ENCODE measurements at places on chromosomes 12 and 14. TPM values are rescaled to one million over a fixed set of nuclear protein-coding genes. Genes with fewer than 3 reads are reported as not detected.

- H3K36me3 ChIP-seq: no peaks in the 10 kb centered on the region
- DNase-seq: peak; percentile 97
- H3K27me3 ChIP-seq: no peaks in the 10 kb centered on the region
- no peak overlapping the region for H3K4me3 ChIP-seq
- peaks cover 7% of the 10 kb centered on the region for H3K4me1 ChIP-seq
Observed at GRCh38 chr14:66070542-66071319, 415.4 kb upstream of the CCDC196 start.

- no peak overlapping the region for H3K27ac ChIP-seq
- H3K36me3 ChIP-seq: no peaks in the 10 kb centered on the region
- H3K4me3 ChIP-seq: no peak overlapping the region
- no peaks in the 10 kb centered on the region for H3K27me3 ChIP-seq
- H3K4me1 ChIP-seq: peaks cover 5% of the 10 kb centered on the region
Observed at GRCh38 chr14:52044791-52045522, 23.9 kb downstream of the NID2 start.

AKAP6 gene
- 4.3 TPM for total RNA-seq

- peaks cover 20% of the 10 kb centered on the region for H3K4me1 ChIP-seq
- H3K36me3 ChIP-seq: no peaks in the 10 kb centered on the region
- H3K27me3 ChIP-seq: no peaks in the 10 kb centered on the region
- peak; percentile 77 for DNase-seq
Observed at GRCh38 chr14:34098045-34098984, 147.4 kb upstream of the EGLN3 start.

GRCh38 chr14:90382491-90383125, 14.2 kb upstream of the CALM1 start:
- peak; percentile 86 for DNase-seq
- no peaks in the 10 kb centered on the region for H3K27me3 ChIP-seq
- H3K4me3 ChIP-seq: peak overlapping the region; percentile 95
- peak overlapping the region; percentile 99 for H3K27ac ChIP-seq
- H3K4me1 ChIP-seq: no peaks in the 10 kb centered on the region

NELL2 gene
- 5.5 TPM for total RNA-seq

GRCh38 chr12:105861227-105861626, 277.5 kb downstream of the NUAK1 start:
- no peak overlapping the region for H3K27ac ChIP-seq
- H3K4me1 ChIP-seq: peaks cover 9% of the 10 kb centered on the region
- no peak overlapping the region for H3K4me3 ChIP-seq
- H3K36me3 ChIP-seq: no peaks in the 10 kb centered on the region

DNA sequence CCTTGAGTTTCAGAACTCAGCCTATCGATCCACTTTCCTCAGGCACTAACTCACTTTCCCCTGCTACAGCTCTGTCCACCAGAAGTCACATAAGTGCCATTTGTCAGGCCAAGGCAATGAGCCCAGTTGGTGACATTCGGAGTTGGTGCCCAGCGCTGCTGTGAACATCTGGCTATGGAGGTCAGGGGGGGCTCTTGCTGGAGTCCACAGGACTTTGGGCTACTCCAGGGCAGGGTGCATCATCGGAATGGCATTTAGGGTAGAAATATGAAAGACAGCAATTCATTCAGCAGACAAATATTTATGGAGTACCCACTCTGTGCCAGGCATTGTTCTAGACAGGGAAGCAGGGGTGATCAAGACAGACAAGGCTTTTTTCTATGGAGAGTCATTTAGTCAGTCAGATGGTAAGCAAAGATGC, 1.5 kb upstream of the PPP1CC start:
- H3K4me3 ChIP-seq: peak overlapping the region; percentile 97
- DNase-seq: no peak
- H3K27me3 ChIP-seq: no peaks in the 10 kb centered on the region
- H3K4me1 ChIP-seq: no peaks in the 10 kb centered on the region
- peaks cover 6% of the 10 kb centered on the region for H3K36me3 ChIP-seq

- H3K27me3 ChIP-seq: no peaks in the 10 kb centered on the region
- DNase-seq: no peak
- H3K36me3 ChIP-seq: peaks cover 3% of the 10 kb centered on the region
- H3K27ac ChIP-seq: no peak overlapping the region
Observed at GRCh38 chr14:23533652-23534435, 17.7 kb downstream of the ZFHX2 start.

DNA sequence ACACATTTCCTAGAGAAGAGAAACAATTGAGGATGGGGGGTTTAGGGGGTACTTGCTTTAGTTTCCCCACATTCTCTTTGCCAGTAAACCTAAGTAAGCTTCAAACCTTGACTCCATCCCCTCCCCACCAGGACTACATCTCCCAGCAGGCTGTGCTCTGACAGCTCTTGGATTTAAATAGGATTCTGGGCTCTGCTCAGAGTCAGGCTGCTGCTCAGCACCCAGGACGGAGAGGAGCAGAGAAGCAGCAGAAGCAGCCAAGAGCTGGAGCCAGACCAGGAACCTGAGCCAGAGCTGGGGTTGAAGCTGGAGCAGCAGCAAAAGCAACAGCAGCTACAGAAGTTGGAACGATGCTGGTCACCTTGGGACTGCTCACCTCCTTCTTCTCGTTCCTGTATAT, 20.6 kb downstream of the RDH12 start:
- H3K4me3 ChIP-seq: no peak overlapping the region
- DNase-seq: peak; percentile 82
- H3K36me3 ChIP-seq: no peaks in the 10 kb centered on the region
- no peak overlapping the region for H3K27ac ChIP-seq
- no peaks in the 10 kb centered on the region for H3K4me1 ChIP-seq

HEBP1 gene
- total RNA-seq: 28.7 TPM

GRCh38 chr12:113055594-113056380, 743 bp upstream of the DTX1 start:
- DNase-seq: no peak
- peak overlapping the region; percentile 65 for H3K4me3 ChIP-seq
- H3K27ac ChIP-seq: no peak overlapping the region
- peaks cover 62% of the 10 kb centered on the region for H3K27me3 ChIP-seq

ABCC9 gene
- total RNA-seq: 0.42 TPM

DNA sequence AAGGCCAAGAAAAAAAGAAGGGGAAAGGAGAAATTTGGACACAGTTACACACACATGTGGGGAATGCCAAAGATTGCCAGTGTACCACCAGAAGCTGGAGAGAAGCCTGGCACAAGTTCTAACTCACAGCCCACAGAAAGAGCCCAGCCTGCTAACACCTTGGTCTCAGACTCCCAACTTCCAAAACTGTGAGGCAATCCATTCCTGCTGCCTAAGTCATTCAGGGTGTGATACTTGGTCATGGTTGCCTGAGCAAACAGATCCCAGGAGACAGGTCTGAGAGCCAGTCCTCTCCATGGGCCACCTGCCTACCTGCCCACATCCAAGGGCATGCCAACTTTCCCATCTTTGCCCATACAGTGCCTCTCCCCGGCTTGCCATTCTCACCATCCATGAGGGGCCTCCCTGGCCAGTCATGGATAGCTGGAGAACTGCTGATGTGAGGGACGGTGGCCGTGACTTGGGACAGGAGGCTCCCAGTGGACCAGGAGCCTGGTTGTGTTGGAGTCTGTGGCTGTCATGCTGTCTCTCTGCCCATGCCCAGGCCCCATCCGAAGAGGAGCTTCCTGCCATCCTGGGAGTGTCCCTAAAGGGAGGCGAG, 198.0 kb upstream of the RTL1 start:
- peaks cover under 1% of the 10 kb centered on the region for H3K4me1 ChIP-seq
- H3K27me3 ChIP-seq: no peaks in the 10 kb centered on the region
- no peak overlapping the region for H3K4me3 ChIP-seq
- H3K36me3 ChIP-seq: peaks cover 5% of the 10 kb centered on the region
- H3K27ac ChIP-seq: no peak overlapping the region

DNA sequence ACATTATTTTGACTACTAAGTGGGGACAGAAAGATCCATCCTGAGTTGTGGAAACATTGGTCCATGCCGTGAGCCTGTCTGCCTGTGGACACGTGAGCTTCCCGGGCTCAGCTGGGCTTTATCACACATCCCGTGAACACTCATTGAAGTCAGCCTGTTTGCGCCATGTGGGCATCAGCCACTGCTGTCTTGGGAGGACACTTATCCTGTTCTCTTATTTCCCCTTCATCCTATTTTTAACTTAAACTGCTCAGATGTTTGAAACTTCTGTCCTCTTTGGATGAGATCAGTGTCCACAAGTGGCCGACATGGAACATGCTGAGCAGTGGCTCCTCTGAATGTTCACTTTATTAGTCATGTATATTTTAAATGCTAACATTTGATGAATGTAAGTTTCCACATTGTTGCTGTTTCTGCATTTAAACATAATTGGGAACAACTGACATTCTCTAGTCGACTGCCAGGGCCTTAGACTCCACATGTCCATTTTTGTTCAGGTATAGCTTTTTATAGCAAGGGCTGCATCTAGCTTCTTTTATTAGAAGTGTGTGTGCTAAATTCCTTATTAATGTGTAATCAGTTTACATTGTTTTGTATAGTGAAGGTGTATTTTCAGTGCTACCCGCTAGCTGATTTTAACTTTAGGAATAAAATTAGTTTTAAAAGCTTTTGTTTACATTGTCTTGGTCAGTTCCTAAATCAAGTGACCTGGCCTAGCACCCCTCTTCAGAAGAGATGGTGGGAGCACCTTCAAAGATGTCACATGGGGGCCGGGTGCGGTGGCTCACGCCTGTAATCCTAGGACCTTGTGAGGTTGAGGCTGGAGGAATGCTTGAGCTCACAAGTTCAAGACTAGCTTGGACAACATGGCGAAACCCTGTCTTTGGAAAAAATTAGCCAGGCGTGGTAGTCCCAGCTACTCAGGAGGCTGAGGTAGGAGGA, 24.0 kb downstream of the RNF34 start:
- H3K4me3 ChIP-seq: no peak overlapping the region
- H3K36me3 ChIP-seq: peaks cover 97% of the 10 kb centered on the region
- H3K27me3 ChIP-seq: no peaks in the 10 kb centered on the region
- no peak for DNase-seq

- H3K36me3 ChIP-seq: no peaks in the 10 kb centered on the region
- H3K27me3 ChIP-seq: peaks cover 9% of the 10 kb centered on the region
- no peaks in the 10 kb centered on the region for H3K4me1 ChIP-seq
- DNase-seq: no peak
Observed at GRCh38 chr14:102548616-102549240, 39.2 kb upstream of the ANKRD9 start.

GRCh38 chr12:18546399-18546798, 191.4 kb downstream of the PLCZ1 start:
- H3K4me1 ChIP-seq: no peaks in the 10 kb centered on the region
- H3K27me3 ChIP-seq: peaks cover 7% of the 10 kb centered on the region
- no peak overlapping the region for H3K27ac ChIP-seq
- H3K36me3 ChIP-seq: no peaks in the 10 kb centered on the region
- no peak overlapping the region for H3K4me3 ChIP-seq

DNA sequence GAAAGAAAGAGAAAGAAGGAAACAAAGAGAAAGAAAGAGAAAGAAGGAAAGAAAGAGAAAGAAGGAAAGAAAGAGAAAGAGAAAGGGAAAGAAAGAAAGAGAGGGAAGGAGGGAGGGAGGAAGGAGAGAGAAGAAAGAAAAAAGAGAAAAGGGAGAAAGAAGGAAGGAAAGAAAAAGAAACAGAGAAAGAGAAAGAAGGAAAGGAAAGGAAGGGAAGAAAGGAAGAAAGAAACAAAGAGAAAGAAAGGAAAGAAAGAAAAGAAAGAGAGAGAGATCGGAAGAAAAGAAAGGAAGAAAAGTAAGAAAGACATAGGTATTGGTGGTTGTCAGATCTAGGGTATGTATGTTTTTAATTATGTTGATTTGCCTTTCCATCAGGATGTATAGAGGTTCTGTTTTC, 342.3 kb downstream of the FOXG1 start:
- no peaks in the 10 kb centered on the region for H3K36me3 ChIP-seq
- no peak overlapping the region for H3K4me3 ChIP-seq
- H3K27ac ChIP-seq: no peak overlapping the region
- H3K4me1 ChIP-seq: no peaks in the 10 kb centered on the region

DNA sequence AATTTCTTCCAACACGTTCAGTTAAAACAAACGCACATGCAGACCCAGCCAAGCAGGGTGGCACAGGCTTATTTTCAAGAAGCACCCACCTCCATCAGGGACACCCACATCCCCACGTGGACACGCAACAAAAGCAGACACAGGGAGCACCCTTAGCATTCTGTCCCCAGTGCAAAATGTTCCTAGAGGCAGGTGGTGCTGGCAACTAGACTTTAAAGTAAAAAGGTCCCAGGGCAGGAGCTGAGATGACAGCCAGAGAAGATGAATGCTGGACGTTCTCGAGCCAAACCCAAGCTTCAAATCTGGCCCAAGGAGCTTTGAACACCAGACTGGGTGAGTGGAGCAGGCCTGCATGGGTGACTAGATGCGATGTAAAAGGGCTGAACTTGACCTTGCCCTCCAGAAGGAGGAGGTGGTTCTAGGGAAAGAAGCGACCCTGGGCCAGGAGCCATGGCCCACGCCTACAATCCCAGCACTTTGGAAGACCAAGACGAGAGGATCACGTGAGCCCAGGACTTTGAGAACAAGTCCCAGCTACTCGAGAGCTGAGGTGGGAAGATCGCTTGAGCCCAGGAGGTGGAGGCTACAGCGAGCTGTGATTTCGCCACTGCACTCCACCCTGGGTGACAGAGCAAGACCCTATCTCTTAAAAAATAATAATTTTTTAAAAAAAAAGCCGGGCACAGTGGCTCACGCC, 47.3 kb downstream of the KDM2B start:
- no peak for DNase-seq
- no peak overlapping the region for H3K27ac ChIP-seq
- H3K27me3 ChIP-seq: peaks cover 5% of the 10 kb centered on the region
- peaks cover 4% of the 10 kb centered on the region for H3K4me1 ChIP-seq
- H3K4me3 ChIP-seq: no peak overlapping the region

DNA sequence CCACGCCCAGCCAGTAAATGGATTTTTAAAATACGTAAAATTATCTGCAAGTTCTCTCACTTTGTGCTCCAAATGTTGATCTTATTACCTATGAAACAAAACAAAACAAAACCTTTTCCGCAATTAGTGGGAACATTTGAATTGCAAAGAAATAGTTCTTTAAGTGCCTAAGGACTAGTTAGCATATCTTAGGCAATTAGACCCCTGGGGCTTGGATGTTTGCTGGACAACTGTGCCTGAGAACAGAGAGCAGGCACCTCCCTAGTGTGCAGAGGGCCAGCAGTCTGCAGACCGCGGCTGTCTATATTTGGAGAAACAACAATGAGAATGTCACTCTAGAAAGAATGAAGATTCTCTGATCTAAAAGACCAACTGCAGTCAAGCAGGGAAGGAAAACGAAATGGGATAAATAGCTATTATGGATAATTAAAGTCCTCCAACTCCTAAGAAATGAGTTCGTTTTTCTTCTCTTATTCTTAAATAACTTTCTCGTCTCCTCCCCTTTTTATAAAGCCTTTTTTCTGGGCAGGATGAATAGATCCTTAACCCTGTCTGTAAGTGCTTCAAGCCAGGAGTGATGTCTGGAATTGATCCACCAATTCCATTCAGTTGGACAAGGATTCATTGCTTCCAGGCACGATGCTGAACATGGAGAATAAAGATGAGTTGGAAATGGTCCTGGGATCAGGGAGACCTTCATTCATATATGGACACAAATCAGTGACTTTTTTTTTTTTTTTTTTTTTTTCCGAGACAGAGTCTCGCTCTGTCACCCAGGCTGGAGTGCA, 16.2 kb downstream of the SLC17A8 start:
- H3K36me3 ChIP-seq: no peaks in the 10 kb centered on the region
- H3K27me3 ChIP-seq: no peaks in the 10 kb centered on the region
- H3K4me1 ChIP-seq: no peaks in the 10 kb centered on the region
- peak; percentile 76 for DNase-seq
- H3K27ac ChIP-seq: no peak overlapping the region

- no peaks in the 10 kb centered on the region for H3K27me3 ChIP-seq
- DNase-seq: no peak
- H3K4me3 ChIP-seq: no peak overlapping the region
- no peak overlapping the region for H3K27ac ChIP-seq
- H3K4me1 ChIP-seq: no peaks in the 10 kb centered on the region
- peaks cover 76% of the 10 kb centered on the region for H3K36me3 ChIP-seq
Observed at GRCh38 chr12:65916991-65917695, 92.9 kb downstream of the HMGA2 start.
